Keratinocyte (primary cell): ENCODE measurements at places on chromosomes 12 and 14. TPM values are rescaled to one million over a fixed set of nuclear protein-coding genes. Genes with fewer than 3 reads are reported as not detected.

Gene OAS2
- 88.1 to 106 TPM (median 92.7 TPM) in 3 replicates for polyA plus RNA-seq

Gene WNT1
- not detected in 3 replicates for polyA plus RNA-seq

Gene IKZF4
- 0.97 to 1.8 TPM (median 1.1 TPM) in 3 replicates for polyA plus RNA-seq

Gene FGF6
- polyA plus RNA-seq: not detected in 3 replicates

Gene CEBPE
- not detected in 3 replicates for polyA plus RNA-seq

Gene MGST1
- polyA plus RNA-seq: 114 to 246 TPM (median 160 TPM) in 3 replicates

Gene NGB
- not detected in 3 replicates for polyA plus RNA-seq
